Stimulated activated CD8-positive, alpha-beta memory T cell treated with anti-CD3 and anti-CD28 coated beads, Interleukin-4, amount 100 ng/mL, for 1 hour (primary cell): ENCODE measurements at places on chromosomes 4 and X.

DNA sequence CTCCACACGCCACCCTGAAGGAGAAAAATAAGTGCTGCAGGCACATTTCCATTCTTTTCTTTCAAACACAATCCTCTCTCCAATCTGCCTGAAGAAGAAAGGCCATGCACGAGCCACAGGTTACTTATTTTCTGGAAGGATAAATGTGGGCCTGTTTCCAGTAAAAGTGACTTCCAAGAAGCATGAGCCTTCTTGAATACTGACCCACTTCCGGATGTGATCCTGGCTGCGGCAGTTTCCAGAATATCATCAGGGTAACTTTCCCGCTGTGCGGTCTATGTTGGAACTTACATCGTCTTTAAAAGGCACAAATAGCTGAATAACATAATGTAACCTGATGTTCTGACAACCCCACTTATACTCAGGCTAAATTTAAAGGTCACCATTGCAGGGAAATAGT, 66.3 kb upstream of the TAPT1 start:
- no peak for DNase-seq

GRCh38 chr4:140005699-140006098, 148.3 kb downstream of the MAML3 start:
- no peak for DNase-seq

DNA sequence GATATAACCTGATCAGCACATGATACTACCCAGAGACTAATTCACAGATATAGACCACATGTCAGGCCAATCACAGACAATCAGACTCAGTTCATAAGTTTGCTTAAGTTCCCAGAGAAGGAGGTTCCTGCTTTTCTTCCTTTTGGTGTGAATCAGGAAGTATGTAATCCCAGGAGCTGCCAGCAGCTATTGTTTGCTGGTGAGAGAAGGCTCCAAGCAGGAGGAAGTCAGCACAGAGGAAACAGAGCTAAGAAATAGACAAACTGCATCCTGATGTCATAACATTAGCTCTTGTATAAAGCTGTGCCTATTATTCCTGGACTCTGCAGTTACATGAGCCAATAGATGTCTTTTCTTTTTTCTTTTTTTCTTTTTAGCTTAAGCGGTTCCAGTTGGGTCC, 50.9 kb downstream of the UCHL1 start:
- DNase-seq = no peak

DNA sequence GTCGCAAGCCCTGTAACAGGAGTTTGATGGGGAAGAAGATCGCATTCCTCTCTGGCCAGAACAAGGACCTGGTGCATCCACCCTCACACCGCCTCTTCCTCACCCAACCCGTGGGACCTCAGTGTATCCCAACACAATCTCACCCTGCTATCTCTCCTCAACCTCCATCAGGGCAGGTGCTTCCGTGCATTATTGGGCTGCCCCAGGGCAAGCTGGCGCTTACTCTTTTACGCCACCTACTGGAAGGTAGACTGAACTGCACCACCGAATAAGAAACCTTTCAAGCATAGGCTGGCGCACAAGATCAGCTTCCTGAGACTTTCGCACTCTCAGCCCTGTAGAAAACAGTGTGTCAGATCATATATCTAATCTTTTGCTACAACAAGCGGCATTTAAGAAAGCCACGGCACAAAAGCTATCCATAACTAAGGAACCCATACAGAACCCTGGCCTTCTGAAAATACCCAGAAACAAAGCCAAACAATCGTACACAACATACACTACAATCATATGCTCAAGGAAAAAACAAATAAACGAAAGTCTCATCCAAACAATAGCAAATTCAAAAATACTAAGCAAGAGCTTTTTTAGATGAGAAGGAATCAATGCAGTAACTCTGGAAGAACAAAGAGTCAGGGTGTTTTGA, 209.3 kb downstream of the UGT8 start:
- DNase-seq = no peak

GRCh38 chrX:102765217-102765616, 44.7 kb downstream of the GPRASP3 start:
- DNase-seq = no peak

GRCh38 chrX:34584781-34585180, 72.3 kb downstream of the TMEM47 start:
- DNase-seq = no peak

DNA sequence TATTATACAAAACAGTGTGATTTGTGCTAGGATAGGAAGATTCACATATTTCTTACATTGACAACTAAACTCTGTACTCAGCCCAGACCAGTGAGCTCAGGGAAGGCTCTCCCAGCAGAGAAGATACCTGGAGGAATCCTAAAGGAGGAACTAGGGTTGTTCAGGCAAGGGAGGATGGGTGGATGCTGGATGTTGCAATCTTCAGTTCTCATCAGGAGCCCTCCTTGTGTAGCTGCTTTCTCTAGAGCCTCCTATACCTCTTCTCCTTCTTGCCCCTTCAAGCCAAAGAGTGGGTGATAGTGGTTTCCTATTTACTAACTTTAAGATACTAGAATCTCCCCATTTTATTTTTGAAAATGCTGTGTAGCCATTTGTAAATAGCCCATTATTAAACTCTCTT, 117.3 kb downstream of the NKX6-1 start:
- no peak for DNase-seq

GRCh38 chr4:72689923-72690322, 120.9 kb upstream of the ADAMTS3 start:
- DNase-seq = no peak

DNA sequence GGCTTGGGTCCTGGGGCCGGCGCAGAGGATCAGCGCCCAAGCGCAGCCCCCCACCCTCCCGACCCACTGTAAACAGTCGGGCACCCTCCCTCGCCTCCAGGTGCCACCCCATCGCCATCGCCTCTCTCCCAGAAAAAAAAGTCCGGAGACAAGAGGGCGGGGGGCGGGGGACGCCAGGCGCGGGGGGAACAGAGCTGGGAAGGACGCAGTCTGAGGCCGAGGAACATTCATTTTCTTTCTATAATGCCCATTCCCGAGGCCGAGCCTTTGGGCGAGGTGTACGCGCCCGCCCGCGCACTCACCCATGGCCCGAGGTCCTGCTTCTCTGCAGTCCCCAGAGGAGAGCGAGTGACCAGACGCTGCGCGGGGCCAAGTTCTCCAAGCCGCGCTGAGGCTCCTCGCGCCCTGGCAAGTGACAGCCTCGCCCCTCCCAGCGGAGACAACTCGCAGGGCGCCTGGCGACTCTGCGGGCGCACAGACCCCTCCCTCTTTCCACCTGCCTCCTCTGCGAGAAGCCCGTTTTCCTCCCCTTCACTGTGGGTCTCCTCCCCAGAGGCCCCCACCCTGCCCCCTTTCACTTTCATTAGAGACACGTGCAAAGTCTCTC, 63.5 kb upstream of the WDR17 start:
- no peak for DNase-seq

GRCh38 chrX:153214934-153215333, 35.9 kb downstream of the MAGEA1 start:
- DNase-seq = no peak

GRCh38 chr4:76546327-76546726, 111.3 kb downstream of the SHROOM3 start:
- no peak for DNase-seq

GRCh38 chrX:123173833-123174232, 10.2 kb upstream of the GRIA3 start:
- DNase-seq = no peak

DNA sequence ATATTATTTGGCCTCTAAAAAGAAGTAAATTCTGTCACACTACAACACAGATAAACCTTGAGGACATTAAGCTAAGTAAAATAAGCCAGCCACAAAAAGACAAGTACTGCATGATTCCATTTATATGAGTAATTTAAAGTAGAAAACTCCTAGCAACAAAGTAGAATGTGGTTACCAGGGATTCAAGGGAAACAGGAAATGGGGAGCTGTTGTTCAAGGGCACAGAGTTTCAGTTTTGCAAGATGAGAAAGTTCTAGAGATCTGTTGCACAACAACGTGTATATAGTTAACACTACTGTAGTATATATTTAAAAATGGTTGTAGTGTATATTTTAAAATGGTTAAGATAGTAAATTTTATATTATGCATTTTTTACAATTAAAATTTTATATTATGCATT, 25.4 kb downstream of the SEC31A start:
- DNase-seq = no peak

- DNase-seq = no peak
These were observed 145.9 kb upstream of the GNPDA2 start for GRCh38 chr4:44872246-44872645.

DNA sequence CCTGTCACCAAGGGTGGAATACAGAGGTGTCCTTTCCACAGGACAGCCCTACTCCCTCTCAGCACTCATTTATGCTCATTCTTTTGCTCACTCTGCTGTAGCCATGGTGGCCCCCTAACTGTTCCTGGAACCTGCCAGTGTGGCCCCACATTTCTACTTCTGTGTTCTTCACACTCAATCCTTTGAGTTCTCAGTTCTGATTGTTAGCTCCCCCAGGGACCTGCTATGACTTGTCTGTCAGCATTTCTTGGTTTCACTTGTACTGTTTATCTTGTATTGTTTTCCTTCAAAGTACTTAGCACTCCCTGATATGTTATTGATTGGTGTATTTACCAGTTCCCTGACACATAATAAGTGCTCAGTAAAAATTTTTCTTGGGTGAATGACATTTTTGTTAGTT, 14.9 kb downstream of the VBP1 start:
- no peak for DNase-seq

DNA sequence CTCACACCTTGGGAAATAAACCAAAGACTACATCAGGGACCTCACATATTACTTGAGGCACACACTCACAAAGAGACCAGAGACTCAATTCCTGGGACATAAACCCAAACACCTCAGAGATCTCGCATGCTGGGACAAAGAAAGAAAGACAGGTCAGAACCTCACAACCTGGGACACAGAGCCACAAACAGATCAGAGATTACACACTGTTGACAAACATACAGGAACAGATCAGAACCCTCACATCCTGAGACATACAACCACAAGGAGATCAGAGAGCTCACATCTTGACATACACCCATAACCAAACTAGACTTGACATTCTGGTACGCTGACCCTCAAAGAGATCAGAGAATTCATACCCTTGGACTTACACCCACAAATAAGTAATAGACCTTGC, 17.3 kb downstream of the SUV39H1 start:
- no peak for DNase-seq

GRCh38 chr4:39451423-39452023, 7.2 kb downstream of the RPL9 start:
- DNase-seq = no peak

DNA sequence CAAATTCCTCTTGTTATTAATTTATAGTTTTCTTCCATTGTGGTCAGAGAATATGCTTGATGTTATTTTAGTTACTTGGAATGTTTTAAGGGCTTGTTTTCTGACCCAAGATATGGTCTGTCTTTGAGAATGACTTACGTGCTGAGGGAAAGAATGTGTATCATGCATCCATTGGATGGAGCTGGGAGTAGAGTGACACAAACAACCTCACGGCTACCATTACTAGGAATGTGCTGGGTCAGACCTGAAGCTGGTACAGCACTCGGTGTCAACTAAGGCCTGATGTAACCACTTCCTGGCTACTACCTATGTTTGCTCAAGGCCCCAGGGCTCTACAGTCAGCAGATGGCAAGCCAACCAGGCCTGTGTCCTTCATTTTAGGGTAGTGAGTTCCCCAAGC, 257.8 kb downstream of the FAT4 start:
- DNase-seq = no peak

DNA sequence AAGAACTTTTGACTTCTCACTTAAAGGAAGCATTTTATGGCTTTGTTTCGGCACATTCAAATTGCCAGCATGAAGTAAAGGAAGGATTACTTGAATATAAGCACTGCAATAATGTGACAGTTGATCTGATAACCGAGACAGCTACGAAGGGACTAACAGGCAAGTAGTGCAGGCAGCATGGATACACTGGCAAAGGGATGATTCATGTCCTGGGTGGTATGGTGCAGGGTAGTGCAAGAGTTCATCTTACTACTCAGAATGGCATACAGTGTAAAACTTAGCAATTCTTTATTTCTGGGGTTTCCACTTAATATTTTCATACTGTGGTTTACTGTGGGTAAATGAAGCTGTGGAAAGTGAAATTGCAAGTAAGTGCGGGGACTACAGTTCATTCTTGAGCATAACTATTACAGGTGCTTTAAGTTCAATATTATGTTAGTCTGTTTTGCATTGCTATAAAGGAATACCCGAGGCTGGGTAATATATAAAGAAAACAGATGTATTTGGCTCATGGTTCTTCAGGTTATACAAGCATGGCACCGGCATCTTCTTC, 611.8 kb downstream of the SPOCK3 start:
- no peak for DNase-seq

- DNase-seq = no peak
These were observed 115.4 kb upstream of the PUDP start for GRCh38 chrX:7263330-7263729.

GRCh38 chr4:107721436-107722100, 1.5 kb upstream of the PAPSS1 start:
- DNase-seq = no peak

DNA sequence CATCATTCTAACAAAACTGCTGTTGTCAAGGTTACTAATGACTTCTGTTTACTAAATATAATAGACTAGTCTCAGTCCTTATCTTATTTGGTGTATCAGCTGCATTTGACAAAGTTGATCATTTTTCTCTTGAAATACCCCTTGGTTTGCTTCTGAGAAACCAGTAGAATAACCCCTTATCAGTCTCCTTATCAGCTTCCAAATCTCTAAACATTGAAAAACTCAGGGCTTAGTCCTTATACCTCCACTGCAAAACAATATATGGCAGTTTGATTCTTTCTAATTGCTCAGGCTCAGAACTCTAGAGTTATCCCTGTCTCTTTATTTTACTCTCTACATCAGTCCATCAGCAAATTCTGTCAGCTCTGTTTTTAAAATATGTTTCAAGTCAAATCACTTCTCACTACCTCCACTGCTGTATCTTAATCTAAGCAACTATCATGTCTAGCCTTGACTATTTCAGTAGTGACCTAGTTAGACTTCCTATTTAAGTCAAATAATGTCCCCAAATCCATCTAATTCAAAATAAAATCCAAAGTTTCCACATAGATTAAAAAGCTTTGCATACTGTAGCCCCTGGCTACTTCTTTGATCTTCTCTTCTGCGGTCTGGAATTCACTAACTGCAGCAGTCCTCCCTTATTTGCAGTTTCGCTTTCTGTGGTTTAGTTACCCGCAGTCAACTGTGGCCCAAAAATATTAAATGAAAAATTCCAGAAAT, 87.1 kb upstream of the NPNT start:
- no peak for DNase-seq

- DNase-seq = no peak
These were observed 128.6 kb downstream of the ARHGAP6 start for GRCh38 chrX:11537141-11537540.

DNA sequence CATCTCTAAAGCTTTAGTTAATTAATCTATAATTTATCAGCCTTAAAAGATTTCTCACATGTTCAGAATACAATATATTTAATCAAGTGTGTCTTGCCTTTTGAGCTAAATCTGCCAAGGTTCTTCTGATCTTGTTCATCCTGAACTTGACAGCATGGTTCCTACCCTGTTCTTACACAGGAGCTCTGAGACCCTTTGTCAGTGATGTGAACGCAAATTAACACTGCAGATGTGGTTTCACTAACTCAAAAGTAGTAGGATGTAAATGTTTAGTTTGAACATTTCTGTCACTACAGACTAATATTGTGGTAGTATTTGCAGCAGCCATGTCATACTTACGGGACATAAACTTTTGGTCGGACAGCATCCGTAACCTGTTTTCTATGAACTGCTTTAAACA, 59.4 kb downstream of the SMARCAD1 start:
- no peak for DNase-seq
